ENCODE measurements at places on chromosomes 5 and 9. TPM values are rescaled to one million over a fixed set of nuclear protein-coding genes. Genes with fewer than 3 reads are reported as not detected.

Gene FAM169A
- total RNA-seq, result 1.3 TPM

Gene C9orf50
- not detected for total RNA-seq

Gene TJP2
- 242 TPM for total RNA-seq

Gene SYNPO
- 123 TPM for total RNA-seq

Gene MARCHF6
- 51.5 TPM for total RNA-seq

Gene ASPN
- total RNA-seq, result not detected

Gene FAM221B
- total RNA-seq, result not detected

Gene ORM2
- total RNA-seq, result not detected

Gene TRIM36
- total RNA-seq, result 2.4 TPM

Gene TNFSF8
- total RNA-seq, result not detected

Gene TMEM174
- total RNA-seq, result not detected
